ENCODE measurements at places on chromosomes 1 and 21.

- no peak for DNase-seq
These were observed 95.7 kb upstream of the SIM2 start for GRCh38 chr21:36603221-36603620.

DNA sequence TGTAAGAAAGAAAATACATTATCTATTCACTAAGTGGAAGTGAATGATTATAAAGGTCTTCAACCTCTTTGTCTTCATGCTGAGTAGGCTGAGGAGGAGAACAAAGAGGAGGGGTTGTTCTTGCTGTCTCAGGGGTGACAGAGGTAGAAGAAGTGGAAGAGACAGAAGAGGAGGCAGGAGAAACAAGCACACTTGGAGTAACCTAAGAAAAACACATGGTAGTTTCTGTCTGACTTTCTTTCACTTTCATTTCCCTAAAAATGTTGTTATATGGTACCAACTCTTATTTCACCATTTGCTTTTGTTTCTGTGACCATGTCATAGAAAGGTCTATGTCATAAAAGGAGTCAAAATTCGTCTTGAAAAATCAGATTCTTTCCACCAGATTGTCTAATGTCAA, 696.6 kb upstream of the BRINP3 start:
- DNase-seq = peak; percentile 2

DNA sequence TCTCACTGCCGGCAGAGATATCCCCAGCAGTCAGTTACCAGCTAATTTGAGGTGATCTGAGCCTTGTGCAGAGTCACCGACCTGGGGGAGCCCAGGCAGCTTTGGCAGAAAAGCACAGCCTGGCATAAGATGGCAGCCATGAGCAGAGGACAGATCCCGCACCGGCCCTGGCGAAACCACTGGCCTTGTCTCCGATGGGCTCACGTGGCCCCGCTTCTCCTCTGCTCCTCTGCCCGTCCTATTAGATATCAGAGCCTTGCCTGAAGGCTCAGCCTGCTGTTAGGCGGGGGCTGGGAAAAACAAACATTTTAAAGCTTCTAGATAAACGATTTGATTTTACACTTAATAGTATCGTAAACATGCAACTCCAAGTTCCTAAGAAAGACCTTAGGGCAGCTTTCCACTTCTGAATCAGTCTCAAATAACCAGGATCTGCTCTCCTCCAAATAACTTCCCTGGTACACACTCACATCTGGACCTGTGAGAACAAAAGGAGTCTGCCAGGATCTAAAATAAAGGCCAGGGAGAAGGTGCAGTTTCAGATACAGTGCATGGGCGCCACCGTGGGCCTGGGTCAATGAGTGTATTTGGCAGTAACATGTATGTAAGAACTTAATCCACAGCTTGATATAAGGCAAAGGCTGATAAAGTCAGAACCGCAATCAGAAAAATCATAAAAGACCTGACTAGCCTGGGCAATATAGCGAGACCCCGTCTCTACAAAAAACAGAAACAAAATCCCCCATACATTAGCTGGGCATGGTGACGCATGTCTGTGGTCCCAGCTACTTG, 10.0 kb downstream of the EDARADD start:
- DNase-seq = no peak

GRCh38 chr21:41943851-41944250, 10.0 kb downstream of the C2CD2 start:
- DNase-seq = peak; percentile 77

DNA sequence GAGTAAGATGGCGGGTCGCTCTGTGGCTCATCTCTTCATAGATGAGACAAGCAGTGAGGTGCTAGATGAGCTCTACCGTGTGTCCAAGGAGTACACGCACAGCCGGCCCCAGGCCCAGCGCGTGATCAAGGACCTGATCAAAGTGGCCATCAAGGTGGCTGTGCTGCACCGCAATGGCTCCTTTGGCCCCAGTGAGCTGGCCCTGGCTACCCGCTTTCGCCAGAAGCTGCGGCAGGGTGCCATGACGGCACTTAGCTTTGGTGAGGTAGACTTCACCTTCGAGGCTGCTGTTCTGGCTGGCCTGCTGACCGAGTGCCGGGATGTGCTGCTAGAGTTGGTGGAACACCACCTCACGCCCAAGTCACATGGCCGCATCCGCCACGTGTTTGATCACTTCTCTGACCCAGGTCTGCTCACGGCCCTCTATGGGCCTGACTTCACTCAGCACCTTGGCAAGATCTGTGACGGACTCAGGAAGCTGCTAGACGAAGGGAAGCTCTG, 2.4 kb downstream of the TNFAIP8L2 start:
- no peak for DNase-seq

DNA sequence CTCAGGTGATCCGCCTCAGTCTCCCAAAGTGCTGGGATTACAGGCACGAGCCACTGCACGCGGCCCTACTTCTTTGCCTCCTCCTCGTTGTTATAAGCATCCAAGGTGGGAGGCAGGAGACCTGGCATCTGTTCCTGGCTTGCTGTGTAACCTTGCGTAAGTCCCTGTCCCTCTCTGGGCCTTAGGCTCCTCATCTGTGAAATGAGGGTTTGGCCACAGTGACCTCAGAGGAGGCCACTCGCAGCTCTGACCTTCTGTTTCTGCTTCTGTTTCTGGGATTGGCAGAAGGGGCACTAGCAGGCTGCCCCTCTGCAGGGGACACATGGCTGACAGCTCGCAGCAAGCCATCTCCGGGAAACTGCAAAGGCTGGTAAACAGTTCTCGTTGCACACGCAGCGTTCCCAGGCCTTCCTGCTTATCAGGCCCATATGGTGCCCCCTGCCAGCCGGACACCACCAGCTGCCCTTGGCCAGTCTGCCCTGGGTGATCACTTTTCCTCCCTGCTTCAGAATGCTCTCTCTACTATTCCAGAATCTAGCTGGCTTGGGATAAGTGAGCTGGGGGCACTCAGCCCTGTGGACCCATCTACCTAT, 2.6 kb upstream of the LDLRAP1 start:
- no peak for DNase-seq

DNA sequence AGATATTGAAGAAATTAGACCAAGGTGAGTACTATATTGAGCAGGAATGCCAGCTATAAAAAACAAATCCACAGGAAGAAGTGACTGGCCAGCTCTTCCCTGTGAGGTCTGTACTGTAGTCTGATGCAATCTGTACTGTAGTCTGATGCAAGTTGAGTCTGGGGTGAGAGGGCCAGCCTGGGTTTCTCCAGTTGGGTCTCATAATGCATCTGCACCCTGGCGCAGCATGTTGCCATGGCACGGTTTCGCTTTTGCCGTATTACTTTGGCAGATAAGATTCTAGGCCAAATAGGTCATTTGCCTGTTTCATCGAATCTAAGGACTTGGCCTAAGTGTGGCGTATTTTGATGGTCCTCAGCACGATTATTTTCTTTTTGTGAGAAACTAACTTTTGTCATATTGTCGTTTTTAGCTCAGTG, 24.4 kb upstream of the PGD start:
- DNase-seq = no peak

GRCh38 chr1:108854221-108855019, 2.5 kb downstream of the AKNAD1 start:
- no peak for DNase-seq

DNA sequence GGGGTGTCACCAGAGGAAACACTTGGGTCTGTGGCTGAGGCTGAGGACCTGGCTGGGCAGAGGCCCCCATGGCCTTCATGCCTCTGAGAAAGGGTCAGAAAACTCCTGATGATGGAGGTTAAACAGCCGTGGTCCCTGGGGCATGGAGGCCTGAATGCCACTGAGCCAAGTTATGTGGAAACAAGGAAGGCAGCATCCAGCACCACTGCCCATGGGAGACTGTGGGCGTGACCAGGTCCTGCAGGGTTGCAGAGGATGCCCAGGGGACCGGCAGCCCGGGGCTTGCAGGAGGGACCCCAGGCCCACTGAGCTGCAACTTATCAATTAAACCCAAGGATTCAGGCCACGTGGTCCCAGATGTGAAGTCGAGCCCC, 18.9 kb upstream of the COL6A2 start:
- no peak for DNase-seq

- peak; percentile 48 for DNase-seq
These were observed 119.4 kb downstream of the AKT3 start for GRCh38 chr1:243730487-243731150.

DNA sequence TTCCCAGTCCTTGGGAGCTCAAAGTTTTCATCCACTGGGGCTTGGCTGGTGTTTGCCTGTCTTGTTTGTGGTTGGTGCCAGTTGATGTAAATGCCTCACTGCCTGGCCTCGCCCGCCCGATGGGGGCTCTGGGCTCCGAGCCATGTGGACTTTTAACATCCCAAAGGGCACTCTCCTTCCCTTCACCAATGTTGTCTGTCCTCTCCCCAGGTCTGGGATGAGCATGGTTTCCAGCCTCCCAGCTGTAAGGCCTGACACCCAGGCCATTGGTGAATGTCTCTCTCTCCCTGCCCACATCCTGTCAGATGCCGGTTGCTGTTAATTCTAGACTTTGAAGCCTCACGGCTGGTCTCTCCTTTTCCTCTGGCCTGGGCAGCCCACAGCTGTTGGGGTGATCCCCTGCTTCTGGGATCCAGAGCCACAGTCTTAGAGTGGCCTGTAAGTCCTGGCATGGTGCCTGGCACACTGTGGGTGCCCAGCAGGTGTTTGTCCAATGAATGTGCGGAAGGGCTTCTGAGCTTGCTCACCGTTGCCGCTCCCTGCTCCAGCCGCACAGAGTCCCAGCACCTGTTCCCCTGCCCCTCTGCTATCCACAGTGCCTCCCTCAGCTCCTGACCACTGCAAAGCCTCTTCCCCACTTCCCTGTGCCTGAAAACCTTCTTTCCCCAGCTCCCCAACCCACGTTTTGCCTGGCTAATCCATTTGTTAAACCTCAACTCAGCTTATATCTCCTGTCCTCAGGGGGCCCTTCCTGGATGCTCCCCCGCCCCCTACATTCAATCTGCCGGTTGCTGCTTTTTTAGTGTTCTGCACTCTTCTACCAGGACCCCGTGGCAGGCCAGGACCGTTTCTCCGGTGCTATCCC, 3.3 kb upstream of the C1orf174 start:
- no peak for DNase-seq

GRCh38 chr1:1324084-1324523, 356 bp downstream of the INTS11 start:
- no peak for DNase-seq

DNA sequence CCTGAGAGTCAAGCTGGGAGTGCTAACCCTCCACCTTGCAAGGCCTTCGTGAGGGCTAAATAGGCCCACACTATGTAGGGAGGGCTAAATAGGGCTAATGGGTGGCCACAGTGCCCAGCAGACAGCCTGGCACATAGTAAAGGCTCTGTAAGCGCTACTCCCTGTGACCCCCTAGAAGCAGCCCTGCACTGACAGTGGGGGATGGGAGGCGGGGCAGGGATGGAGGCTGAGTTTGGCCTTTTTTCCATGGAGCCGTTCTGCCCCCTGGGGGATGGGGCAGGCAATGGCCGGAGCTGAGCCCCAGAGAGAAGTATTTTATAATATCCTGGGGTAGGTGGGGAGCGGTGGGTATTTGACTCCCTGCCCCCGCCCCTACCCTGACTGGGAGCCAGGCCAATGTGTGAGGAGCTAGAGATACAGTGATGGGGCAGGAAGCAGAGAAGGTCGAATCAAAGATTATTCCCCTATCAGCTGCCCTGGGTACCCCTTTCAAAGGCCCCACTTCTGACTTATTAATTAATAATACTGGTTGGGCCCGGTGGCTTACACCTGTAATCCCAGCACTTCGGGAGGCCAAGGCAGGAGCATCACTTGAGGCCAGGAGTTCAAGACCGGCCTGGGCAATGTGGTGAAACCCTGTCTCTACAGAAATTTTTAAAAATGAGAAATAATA, 42.3 kb downstream of the LACTBL1 start:
- DNase-seq = peak; percentile 19

DNA sequence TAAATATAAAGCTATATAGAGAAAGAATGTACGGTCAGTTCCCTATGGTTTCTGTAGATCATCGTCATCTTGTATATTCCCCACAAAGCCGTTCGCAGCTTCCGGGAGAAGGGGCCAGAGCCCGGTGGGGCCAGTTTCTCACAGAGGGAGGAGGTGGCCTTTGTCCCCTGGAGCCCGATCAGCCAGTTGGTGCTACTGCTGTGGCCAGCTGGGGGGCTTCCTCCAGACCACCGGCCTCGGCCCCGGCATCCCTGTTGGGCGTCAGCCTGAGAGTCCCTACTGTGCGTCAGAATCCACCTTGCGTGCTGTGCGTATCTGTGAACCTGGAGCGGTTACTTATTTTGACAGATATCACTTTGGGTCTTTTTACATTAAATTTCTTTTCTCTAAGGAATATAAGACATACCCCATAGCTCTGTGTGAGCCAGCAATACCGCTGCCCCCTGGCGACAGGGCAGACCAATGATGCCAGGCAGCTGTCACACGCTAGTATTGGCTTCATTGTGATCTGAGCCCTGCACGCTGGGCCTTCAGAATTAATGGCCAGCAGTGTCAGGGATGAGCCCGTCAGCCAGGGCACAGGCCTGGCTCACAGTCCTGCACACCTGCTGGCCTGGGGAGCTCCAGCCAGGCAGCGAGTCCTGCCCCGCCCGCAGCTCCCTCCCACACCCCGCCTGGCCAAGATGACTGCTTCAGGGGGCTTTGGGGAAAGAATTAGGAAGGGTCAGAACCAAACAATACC, 145.9 kb downstream of the PGBD5 start:
- peak; percentile 25 for DNase-seq

- DNase-seq = no peak
These were observed 44.3 kb upstream of the ATP1B1 start for GRCh38 chr1:169062152-169062551.

DNA sequence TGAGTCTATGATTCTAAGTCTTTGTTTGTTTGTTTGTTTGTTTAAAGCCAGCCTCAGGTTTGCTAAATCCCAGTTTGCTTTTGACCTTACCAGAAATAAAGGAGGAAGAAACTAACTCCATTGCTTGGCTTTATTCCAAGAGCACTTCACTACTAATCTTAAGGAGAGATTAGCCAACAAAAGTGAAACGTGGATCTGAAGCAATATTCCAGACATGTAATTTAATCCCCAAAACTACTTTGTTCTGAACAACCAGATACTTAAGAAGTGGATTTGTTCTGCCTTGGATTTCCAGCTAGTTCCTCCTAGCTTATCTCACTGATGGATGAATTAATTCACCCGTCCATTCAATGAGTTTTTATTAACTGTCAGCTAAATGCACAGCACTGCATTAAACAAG, 15.9 kb upstream of the CEP350 start:
- DNase-seq = no peak

GRCh38 chr1:199422206-199422605, 605.3 kb upstream of the NR5A2 start:
- DNase-seq = no peak

GRCh38 chr1:36118447-36119204, 6.4 kb downstream of the COL8A2 start:
- no peak for DNase-seq

GRCh38 chr1:210981490-210981889, 152.5 kb downstream of the KCNH1 start:
- DNase-seq = no peak

- DNase-seq = no peak
These were observed 295.4 kb downstream of the CTH start for GRCh38 chr1:70706381-70707037.
